ENCODE measurements at places on chromosomes 3 and 15. TPM values are rescaled to one million over a fixed set of nuclear protein-coding genes. Genes with fewer than 3 reads are reported as not detected.

Gene GXYLT2
- total RNA-seq, result 0.20 TPM

GRCh38 chr3:70770650-70771049 is 458.2 kb upstream of the MDFIC2 start:
- no peak for DNase-seq

DNA sequence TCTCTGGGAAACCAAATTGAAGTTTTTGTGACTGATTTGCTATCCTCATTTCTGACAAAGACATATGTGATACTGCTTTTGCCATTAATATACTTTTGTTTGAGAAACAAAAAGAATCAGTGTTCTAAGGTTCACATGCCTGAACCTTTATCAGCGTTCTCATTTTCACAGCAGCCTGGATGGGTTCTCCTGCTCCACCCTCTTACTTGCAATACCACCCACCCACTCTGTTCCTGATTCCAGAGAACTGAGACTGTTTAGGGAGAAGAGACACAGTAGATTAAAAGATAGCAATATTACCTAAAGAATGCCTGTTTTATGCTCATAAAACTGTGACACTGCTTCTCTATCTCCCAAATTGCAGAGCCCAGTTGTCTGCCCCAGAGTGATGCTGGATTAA is 25.8 kb upstream of the ARL6 start:
- DNase-seq, result no peak

Gene MAP2K1
- 73.8 TPM for total RNA-seq

Gene KBTBD13
- not detected for total RNA-seq

- no peak for DNase-seq
Measured at GRCh38 chr3:43432462-43432861, 146.1 kb downstream of the SNRK start.

GRCh38 chr3:54827776-54828175 is 100.1 kb downstream of the LRTM1 start:
- no peak for DNase-seq

DNA sequence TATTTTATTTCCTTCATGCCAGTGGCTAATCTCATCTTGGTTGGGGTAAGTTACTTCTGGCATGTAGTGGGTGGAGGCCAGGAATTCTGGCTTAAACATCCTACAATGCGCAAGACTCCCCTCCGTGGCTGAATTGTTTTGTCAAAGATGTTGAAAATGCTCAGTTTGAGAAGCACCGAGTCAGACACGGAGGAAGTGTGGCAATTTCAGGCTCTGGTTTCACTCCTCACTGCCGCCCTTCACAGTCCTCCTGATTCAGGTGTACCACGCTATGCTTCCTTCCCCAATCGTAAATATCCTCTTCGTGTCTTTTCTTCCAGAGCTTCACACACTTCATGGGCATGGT is 150.7 kb downstream of the OPA1 start:
- no peak for DNase-seq

- peak; percentile 84 for DNase-seq
Measured at GRCh38 chr3:113695786-113696645, at the start of gene USF3. Gene USF3 (minus strand): TSS chr3:113696642. CDS start chr3:113674878, 21,764 bp downstream.

Gene CRYBG3
- 4.7 TPM for total RNA-seq

Gene MYLK
- 144 TPM for total RNA-seq

DNA sequence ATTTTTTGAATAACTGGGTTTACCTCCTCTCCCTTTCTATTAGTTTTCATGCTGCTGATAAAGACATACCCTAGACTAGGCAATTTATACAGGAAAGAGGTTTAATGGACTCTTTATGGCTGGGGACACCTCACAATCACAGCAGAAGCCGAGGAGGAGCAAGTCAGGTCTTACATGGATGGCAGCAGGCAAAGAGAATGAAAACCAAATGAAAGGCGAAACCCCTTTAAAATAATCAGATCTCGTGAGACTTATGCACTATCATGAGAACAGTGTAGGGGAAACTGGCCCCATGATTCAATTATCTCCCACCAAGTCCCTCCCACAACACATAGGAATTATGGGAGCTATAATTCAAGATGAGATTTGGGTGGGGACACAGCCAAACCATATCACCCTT is 2.0 kb upstream of the RSL24D1 start:
- no peak for DNase-seq

- DNase-seq, result no peak
Measured at GRCh38 chr3:32544894-32545293, 25.8 kb downstream of the DYNC1LI1 start.

GRCh38 chr15:68802373-68802772 is 18.3 kb downstream of the ANP32A start:
- DNase-seq, result peak; percentile 48

Measured in left lobe of liver (tissue), 2 donors.